ENCODE measurements at places on chromosomes 11 and 22.

DNA sequence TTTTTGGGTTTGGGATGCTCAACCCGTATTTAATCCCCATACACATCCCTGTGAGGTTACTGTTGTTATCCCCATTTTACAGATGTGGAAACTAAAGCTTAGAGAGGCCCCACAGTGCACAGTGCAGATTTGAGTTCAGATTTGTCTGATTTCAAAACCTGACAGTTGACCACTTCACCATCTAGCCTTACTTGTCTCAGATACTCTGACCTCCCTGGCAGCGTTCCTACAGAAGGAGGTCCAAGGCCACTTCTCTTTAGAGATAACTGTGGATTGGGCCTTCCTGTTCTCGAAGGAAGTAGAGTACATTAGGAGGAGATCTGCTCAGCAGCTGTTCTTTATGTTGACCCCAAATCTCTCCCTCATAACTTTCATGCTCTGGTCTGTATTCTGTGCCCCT is 46.7 kb upstream of the CTTN start:
- DNase-seq: no peak

- DNase-seq: peak; percentile 28
Observed at GRCh38 chr11:14258221-14258935, 100.6 kb downstream of the RRAS2 start.

GRCh38 chr11:69154211-69154913 is 1.4 kb upstream of the SMIM38 start:
- DNase-seq: no peak

DNA sequence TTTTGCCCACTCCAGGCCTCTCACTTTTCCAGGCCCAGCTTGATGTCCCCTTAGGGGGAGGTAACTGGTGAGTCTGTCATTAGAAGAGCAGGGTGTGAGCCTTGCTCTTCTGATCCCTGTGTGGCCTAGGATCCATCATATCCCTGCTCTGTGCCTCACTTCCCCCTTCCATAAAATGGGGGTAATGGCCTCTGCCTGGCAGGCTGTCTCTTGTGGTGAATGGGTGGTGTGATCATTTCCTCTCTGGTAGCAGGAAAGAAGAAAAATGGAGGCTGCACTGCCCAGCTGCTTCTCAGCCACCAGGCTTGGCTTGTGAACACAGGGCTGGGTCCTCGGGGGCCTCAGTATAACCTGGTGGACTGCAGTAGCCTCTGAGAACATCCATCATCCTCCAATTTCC is 5.6 kb downstream of the ARHGEF17 start:
- no peak for DNase-seq

GRCh38 chr11:112697391-112698178 is 263.6 kb upstream of the NCAM1 start:
- DNase-seq: no peak

GRCh38 chr22:21446128-21446826 is 20.9 kb upstream of the TMEM191C start:
- DNase-seq: no peak

GRCh38 chr11:76102802-76103201 is 103.5 kb downstream of the WNT11 start:
- DNase-seq: peak; percentile 69

- no peak for DNase-seq
Observed at GRCh38 chr11:20658135-20658534, 11.3 kb upstream of the NELL1 start.

DNA sequence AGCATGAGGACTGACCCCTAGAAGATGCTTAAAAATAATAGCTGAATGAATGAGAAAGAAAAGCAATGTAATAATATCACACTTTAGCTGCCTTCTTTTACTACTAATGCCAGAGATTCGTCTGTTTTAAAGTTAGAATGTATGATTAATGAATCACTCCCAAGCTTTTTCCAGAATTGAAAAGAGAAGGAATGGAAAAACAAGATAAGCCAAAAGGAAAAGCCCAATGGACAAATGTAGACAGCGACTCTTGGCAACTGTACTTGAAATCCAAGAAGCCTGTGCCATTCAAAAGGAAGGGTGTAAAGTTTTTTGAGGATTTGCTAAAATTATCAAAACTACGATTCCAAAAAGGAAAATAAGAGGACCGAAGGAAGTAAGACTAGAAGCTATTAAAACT is 40.8 kb upstream of the PAMR1 start:
- no peak for DNase-seq

- DNase-seq: no peak
Observed at GRCh38 chr11:95296621-95297025, 65.6 kb upstream of the SESN3 start.

- no peak for DNase-seq
Observed at GRCh38 chr11:22938691-22939090, 78.4 kb upstream of the CCDC179 start.

DNA sequence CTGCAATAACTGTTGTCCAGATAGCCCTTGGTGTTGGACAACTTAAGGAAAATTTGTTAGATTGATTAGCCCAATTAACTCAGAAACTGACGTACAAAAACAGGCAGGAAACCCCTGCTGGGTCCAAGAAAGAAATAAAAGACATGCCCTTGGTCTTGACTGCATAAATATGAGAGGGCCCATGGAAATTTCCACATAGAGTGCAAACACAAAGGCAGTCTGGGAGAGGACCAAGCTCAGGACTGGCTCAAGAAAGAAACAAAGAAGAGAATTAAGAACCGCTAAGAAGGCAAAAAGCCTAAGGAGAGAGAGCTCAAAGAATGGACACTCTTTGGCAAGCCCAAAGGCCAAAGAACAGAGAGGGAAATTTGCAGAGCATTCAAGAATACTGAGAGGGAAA is 1243.9 kb downstream of the LRRC4C start:
- no peak for DNase-seq

DNA sequence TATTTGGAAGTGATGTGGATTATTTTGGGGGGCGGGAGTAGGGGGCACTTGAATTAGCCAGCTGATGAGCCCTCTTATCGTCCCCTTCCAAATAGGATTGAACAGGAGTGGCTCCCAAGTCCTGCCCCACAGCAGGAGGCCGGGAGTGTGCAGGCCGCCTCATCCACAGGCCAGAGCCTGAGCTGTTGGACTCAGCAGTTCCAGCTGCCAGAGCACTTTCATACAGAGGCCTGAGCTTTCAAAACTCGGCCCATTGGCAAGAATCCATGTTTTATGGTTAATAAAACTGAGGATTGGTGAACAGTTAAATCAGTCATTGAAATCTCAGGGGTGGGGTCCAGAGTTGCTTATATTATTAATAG is 9.6 kb downstream of the FAM118A start:
- peak; percentile 72 for DNase-seq

- DNase-seq: peak; percentile 95
Observed at GRCh38 chr11:12680246-12680939, 6.2 kb downstream of the TEAD1 start.

DNA sequence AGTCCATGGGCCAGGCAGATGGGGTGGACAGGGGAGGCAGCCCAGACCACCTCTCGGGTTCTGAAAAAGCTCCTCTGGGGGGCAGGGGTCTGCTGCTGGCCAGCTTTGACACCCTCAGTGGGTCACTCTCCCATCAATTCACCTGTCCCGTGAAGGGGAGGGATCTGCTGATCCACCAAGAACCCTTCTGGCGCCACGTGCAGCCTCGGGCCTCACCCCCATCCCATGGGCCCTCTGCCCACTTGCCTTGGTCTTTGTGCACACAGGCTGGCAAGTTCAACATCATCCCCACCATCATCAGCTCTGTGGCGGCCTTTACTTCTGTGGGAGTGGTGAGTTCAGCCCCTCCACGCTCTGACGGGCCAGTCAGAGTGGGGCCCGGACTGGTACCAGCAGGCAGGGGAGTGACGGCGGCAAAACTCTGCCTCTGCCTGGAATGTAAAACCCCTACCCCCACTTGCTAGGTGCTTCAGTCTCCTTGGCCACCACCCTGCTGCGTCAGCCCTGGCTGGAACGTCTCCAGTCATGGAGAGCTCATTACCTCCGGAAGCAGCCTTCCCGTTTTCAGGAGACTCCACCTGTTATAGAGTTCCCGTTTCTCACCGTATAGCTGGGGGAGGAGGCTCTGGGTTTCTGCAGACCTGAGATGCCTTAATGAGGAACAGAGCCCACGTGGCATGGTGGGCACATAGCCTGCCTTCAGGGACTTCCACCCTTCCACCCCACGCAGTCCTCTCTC is 12.7 kb downstream of the PRG3 start:
- DNase-seq: no peak

GRCh38 chr11:129817534-129818051 is 1.9 kb downstream of the TMEM45B start:
- DNase-seq: no peak

- no peak for DNase-seq
Observed at GRCh38 chr11:44736791-44737190, 10.0 kb downstream of the TSPAN18 start.

DNA sequence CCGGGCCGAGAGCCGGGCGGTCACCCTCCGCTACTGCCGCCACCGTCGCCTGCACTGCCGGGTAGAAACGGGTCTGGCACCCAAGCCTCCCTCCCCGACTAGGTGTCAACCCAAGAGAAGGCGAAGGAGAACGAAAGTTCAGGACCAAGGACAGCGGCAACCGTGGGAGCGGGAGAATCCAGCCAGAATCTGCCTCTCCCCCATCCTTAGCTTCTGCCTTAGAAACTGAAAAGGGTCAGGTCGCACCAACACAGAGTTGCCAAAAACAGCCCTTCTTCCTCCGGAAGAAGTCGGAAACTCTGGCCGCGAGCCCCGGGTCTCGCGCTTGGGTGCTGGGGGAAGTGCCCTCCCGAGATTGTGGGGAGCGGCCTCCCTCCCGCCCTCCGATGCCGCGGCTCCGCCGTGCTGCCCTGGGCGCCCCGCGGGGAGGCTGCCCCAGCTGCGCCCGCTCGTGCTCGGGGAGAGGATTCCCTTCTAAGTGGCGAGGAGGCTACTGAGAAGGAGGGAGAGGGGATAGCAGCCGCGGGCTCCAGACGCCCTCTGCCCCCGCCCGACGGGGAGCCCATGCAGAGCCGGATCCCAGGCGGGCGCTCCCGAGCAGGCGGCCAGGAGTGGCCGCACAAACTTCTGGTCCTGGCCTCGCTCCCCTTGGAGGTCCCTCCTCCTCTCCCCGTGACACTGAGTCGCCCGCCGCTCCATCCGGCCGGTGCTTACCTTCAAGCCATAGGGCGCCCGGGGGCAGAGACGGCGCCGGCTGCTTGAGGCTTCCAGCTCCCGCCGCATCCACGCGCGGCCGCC is 637 bp downstream of the DRD2 start:
- DNase-seq: peak; percentile 87

- peak; percentile 88 for DNase-seq
Observed at GRCh38 chr11:66619080-66619554, 2.7 kb downstream of the RBM14 start.

DNA sequence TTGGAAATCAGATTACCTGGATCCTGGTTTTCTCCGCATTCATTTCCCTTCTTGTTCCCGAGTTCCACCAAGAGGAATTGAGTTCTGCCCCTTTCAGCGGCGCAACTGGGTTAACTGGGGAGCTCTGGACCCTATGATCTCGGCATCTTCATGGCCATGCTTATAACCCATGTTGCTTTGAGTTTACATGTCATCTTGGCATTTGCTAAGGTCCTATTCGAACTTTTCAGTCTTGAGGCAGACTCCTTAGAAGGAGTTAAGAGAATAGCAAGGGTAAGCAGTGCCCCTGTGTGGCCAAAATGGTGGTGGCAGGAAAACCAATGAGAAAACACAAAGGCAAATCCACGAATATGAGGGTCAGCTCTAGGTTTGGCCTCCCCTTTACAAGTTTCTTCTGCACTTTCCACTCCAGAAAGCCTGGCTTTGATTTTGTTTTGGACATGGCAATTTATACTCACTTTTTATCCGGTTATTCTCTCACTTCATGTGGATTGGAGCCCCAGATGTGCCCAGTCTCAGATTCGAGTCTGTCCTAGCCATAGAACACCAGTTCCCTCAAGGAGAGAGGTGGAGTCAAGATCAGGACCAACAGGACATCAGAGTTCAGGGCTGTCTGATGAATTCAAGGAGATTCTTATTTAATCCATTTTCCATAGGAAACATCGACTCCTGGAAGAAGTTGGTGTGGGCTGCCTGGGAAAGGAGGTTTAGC is 55.3 kb upstream of the FBXO3 start:
- peak; percentile 82 for DNase-seq

DNA sequence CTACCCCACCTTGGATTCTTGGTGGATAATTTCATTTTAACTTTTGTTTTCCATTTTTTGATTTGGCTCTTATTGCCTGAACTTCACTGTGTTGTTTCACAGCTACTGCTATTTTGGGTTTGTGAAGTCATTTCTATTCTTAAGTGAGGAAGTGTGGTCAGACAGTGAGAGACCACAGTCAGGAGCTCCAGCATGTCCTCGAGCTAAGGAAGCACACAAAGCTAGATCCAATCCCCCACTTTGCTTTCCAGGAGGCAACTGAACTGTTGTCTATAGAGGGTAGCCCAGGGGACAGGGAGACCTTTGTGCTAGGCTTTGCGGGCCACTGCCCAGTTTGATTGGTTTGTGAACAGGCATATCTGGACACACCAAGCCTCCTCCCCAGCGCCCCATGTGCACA is 251.8 kb upstream of the KIRREL3 start:
- no peak for DNase-seq

- DNase-seq: no peak
Observed at GRCh38 chr11:1884303-1884700, 7.4 kb downstream of the PRR33 start.

DNA sequence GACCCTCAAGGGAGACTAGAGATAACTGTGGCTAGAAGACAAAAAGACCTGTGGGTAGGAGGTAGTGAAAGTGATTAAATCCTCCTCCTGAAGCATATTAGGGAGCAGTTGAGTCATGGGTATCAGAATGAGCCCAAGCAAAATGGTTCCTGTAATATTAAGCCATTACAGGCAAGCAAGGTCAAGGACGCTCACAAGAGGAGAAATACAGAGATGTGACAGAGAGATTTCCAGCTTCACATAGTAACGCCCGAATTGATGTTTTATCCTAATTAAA is 77.7 kb downstream of the FAM76B start:
- no peak for DNase-seq

GRCh38 chr22:46049726-46050450 is 72.9 kb upstream of the WNT7B start:
- no peak for DNase-seq

DNA sequence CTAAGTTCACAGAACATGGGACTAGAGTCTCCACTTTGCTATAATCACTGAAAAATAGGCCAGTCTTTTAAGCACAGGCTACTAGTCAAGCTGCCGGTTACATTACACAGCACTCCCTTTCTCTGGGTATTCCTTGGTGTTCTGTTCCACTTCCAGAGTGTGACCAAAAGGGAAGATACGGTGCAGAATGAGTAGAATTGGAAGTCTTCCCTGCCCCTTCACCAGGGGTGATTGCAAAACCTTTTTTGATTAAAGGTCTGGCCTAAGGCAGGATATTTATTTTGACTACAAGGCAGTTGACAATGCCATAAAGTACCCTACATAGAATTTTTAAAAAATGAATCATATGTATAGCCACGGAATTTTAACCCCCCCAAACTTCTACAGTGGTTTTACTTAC is 59.6 kb upstream of the ADORA2A start:
- DNase-seq: peak; percentile 49

- no peak for DNase-seq
Observed at GRCh38 chr11:131300439-131300717, 70.0 kb upstream of the NTM start.

- peak; percentile 94 for DNase-seq
Observed at GRCh38 chr22:30208631-30209603, 37.6 kb downstream of the LIF start.

- peak; percentile 17 for DNase-seq
Observed at GRCh38 chr22:36946421-36947158, 33.2 kb downstream of the CSF2RB start.

Measured in fibroblast of pulmonary artery (primary cell).